ENCODE measurements at places on chromosomes 3 and 15.

DNA sequence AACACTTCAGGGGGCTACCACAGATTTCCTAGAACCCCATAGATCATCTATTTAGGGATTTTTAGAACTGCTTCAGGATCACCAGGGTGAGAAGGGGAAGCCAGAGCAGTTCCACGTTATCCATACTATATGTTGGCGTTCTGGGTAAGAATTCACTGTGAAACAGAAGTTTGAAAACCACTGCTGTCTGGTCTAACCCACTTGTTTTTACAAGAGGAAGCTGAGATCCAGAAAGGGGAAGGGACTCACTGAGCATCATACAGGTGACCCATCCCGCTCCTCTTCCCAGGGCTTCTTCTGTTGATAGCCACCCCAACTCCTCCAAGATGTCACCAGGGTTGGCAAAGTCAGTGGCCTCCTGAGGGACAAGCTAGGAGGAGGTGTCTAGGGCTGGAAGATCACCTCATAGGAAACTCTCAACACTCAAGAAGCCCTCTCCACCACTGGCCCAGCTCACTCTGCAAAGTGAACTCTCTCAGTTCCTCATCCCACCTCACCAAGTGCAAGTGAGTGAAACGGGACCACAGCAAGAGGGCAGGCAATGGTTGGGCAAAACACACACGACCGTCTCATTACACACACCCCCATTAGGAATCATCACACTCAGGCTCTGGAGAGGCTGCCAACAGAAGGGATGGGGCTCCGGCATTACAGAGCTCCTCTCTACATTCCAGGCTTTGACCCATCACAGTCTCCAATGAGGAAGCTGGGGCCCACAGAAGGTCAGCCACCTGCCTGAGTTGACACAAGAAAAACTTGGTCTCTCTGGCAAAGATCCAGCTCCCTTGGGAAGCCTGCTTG is 1.8 kb downstream of the DAPK2 start:
- no peak for DNase-seq

- DNase-seq, result no peak
These were observed 59.2 kb downstream of the EXOG start for GRCh38 chr3:38555149-38555840.

GRCh38 chr3:129378949-129379348 is 49.5 kb downstream of the EFCAB12 start:
- DNase-seq, result no peak

DNA sequence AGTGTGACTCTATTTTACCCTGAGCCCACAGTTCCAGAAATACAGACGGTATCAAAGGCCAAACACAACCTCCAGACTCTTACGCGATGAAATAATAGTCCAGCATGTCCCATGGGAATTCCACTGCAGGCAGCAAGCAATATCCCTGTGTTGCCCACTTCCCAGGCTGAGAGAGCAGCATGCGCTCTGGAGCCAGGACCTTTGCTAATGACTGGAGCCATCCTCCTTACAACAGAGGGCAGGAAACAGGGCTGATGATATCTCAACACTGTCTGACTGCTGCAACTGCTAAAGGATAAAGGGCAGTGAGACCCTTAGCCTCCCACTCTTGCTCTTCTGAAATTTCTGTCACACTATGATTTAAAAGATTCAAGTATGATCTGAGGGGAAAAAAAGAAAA is 34.8 kb downstream of the MCF2L2 start:
- no peak for DNase-seq

- peak; percentile 67 for DNase-seq
These were observed 159.1 kb downstream of the P3H2 start for GRCh38 chr3:189961522-189962161.

GRCh38 chr15:69082554-69082953 is 68.1 kb downstream of the NOX5 start:
- no peak for DNase-seq
